ENCODE measurements at places on chromosomes 13 and 19.

DNA sequence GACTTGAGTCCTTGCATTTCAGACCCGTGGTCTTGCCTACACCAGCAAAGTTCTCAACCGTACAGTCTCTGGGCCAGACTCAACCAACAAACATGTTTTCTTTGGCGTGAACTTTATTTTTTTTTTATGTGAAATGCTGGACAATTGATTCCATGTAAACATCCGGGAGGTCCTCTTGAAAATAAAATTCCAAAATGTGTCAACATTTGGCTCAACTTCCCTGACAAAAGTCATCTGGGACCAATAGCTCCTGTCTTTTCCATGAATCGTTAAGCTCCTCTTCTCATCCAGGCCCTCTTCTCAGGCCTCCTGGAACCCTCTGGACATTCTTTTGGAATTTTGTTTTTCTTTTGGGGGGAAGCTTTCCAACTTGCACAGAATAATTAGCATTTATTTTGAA lies 2.7 kb downstream of the ALDH16A1 start:
- DNase-seq: no peak

- no peak for DNase-seq
Observed at GRCh38 chr13:43661161-43661830, 125.5 kb downstream of the ENOX1 start.

GRCh38 chr19:41295499-41295898 lies 14.5 kb upstream of the CCDC97 start:
- no peak for DNase-seq

- peak; percentile 70 for DNase-seq
Observed at GRCh38 chr13:109784590-109785140, 1.7 kb downstream of the IRS2 start.

- no peak for DNase-seq
Observed at GRCh38 chr13:73603646-73604045, 530.6 kb downstream of the KLF12 start.

DNA sequence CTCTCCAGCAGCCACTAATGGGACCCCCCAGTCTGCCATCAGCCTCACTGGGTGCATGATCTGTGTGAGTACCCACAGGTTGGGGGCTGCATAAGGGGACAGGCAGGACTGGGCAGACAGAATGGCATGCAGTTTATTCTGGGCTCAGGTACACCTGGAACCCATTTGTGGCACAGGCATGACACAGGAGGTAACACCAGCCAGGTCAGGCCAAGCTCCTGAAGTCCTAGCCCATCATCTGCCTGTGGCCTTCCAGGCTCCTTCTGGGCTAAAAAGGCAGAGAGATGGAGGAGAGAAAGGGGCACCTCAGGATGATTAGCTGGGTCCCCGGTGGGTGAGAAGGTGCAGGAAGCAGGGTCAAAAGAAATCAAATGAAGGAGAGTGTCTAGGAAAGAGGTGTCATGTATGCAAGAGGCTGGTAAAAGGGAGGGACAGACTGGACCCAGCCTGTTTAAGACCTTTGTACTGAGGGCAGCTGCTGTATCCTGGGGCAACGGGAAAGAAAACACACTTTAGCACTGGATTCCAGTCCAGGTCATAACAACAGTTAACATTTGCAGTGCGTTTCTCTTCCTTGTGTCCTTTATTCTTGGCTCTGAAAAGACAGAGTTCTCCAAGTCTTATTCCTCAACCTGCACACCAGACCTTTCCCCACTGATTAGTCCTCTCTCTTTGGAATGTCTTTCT lies 20.2 kb upstream of the DGKH start:
- DNase-seq: no peak

GRCh38 chr19:14062558-14062855 lies 631 bp upstream of the PALM3 start:
- DNase-seq: no peak

DNA sequence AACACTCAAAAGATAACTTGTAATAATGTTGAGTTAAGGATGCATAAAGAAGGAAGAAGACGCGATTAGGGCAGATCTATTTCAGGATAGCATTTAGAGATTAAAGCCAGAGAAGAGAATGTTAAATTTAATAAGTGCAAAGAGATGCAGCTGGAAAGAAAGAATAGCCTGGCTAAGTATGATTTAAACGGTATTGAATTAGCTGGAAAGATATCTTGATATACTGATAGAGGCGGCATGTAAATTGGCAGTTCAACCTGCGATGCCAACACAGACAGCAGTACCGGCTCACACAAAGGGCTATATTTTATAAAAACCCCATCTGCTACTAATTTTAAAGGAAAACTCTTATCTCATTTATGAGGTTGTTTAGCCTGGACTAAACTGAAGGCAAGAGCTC lies 121.4 kb downstream of the ENOX1 start:
- DNase-seq: no peak

DNA sequence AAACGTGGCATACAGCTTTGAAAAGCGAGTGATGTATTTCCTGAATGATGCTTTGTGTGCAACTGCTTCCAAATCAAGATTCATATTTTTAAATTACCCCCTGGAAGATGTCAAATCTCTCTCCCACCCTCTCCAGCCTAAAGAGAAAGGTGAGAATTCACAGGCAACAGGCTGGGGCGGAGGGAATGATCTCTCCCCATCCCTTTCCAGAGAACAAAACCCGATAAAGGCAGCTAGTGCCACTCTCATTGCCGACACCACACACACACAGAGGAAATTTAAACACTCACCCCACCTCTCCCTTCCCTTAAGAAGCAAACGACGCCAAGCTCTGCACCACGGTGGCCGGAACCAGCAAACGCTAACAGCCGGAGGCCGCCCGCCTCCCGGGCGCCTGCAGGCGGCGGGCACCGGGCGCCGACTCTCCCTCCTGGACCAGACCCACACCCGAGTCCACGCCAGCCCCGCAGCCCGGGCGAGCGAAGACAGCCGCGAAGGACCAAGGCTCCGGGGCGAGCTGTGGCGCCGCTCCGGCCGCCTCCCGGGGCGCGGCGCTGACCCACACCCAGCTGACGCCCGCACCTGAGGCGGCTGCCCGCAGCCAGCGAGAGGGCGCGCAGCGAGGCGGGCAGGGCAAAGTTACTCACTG lies 477 bp downstream of the LNX2 start:
- peak; percentile 59 for DNase-seq

GRCh38 chr13:29754473-29754806 lies 96.0 kb downstream of the UBL3 start:
- peak; percentile 36 for DNase-seq

- peak; percentile 23 for DNase-seq
Observed at GRCh38 chr13:75368167-75368566, 113.8 kb downstream of the TBC1D4 start.

DNA sequence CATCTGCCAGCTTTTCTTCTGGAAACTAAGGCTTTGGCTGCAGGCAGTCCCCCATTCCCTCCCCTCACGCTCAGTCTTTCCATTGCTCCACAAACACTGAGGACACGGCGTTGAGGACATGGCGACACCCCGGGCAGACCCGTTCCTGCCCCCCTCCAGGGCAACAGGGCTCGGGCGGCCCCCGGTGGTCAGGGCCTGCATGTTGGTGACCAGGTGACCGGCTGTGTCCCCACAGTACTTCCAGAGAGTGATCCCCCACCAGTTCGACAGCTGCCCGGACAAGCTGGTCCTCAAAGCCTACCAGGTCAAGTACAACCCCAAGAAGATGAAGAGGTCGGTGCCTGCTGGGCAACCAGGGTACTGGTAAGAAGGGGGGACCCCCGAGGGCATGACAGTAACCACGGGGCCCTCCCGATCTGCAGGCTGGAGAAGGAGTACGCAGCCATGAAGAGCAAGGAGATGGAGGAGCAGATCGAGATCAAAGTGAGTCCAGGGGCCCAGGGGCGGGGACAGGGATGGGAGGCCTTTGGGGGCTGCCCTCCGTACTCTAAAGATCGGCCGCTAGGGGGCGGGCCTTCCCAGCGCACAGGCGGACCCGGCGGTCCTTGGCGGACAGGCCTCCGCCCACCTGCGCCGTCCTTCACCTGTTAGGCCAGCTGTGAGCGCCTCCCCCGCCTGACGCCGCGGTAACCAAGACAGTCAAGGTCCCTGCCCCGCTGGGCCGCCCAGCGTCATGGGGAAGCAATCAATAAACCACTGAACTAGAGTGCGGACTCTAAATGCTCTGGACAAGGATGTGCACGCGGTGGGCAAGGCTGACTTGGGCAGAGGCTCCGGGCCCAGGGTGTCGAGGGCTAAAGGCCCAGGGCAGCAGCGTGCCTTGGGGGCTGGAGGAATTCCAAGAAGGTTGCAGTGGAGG lies 21.1 kb downstream of the PRR36 start:
- DNase-seq: peak; percentile 71
